ENCODE measurements at places on chromosomes 4 and X. TPM values are rescaled to one million over a fixed set of nuclear protein-coding genes. Genes with fewer than 3 reads are reported as not detected.
A peak's percentile ranks its signal among the peaks of the same experiment; 100 is the strongest.

DNA sequence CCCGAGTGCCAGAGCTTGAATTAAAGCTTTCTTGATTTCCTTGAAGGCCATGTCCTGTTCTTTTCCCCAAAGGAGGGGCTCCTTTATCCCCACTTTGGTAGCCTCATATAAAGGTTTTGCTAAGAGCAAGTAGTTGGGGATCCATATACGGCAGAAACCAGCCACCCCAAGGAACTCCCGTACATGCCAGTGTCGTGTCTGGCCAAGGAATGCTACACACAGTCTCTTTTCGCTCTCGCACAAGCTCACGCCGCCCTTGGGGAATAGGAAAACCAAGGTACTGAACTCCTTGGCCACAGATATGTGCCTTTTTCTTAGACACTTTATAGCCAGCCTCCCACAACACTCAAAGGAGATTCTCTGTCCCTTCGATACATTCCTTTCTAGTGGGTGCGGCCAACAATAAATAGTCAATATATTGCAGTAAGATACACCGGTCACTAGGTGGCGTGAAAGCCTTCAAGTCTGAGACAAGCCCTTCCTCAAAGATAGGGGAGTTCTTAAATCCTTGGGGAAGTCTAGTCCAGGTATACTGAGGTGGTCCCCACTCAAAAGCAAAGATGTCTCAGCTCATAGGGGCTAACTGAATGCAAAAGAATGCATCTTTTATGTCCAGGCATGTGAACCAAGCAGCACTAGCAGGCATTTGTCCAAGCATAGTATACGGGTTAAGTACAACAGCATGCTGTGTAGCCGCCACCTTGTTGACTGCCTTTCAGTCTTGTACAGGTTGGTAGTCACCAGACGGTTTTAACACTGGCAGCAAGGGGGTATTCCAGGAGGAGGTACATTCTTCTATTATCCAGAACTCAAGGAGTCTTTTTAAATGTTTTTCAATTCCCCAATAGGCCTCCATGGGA, 57.8 kb upstream of the XAGE1B start:
- peak; percentile 71 for DNase-seq

DNA sequence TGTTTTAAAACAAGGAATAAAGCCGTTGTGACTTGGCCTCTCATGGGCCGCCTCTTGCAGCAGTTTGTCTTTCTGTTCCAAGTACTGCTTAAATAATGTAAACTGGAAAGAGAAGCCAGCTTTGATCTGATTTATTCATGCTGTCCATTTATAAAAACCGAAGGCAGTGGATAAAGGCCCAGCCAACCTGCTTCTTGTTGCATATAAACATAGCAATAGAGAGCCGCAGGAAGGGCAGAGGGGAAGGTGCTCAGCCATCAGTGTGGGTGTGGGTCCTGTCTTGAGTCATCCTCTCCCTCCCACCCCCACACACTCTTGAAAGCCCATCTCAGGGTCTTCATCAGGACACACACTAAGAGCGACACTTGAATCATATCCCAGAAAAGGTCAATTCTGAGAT, 187.9 kb upstream of the FAM9B start:
- DNase-seq = no peak

Gene MAGEB10
- total RNA-seq = not detected

GRCh38 chr4:54645830-54646229, 11.9 kb upstream of the KIT start:
- no peak for DNase-seq

Gene NRK
- total RNA-seq = 9.1 TPM

DNA sequence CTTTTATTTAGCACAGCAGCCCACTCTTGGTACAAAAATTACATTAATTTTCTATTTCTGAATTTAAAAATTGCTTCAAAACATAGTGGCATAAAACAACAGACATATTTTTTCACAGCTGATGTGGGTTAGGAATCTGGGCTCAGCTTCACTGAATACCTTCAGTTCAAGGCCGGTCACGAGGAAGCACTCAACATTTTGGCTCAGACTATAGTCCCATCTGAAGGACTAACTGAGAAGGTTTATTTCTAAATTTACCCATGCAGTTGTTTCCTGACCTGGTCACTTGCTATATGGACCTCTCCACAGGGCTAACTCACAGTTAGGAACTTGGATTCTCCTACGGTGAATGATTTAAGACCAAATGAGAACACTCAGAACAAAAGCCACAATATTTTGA, 1230.2 kb upstream of the ADGRL3 start:
- DNase-seq = no peak

Gene FAT1
- 156 TPM for total RNA-seq

Gene DCK
- total RNA-seq = 18.4 TPM

GRCh38 chrX:110114260-110114776, 111.4 kb downstream of the TMEM164 start:
- DNase-seq = no peak

DNA sequence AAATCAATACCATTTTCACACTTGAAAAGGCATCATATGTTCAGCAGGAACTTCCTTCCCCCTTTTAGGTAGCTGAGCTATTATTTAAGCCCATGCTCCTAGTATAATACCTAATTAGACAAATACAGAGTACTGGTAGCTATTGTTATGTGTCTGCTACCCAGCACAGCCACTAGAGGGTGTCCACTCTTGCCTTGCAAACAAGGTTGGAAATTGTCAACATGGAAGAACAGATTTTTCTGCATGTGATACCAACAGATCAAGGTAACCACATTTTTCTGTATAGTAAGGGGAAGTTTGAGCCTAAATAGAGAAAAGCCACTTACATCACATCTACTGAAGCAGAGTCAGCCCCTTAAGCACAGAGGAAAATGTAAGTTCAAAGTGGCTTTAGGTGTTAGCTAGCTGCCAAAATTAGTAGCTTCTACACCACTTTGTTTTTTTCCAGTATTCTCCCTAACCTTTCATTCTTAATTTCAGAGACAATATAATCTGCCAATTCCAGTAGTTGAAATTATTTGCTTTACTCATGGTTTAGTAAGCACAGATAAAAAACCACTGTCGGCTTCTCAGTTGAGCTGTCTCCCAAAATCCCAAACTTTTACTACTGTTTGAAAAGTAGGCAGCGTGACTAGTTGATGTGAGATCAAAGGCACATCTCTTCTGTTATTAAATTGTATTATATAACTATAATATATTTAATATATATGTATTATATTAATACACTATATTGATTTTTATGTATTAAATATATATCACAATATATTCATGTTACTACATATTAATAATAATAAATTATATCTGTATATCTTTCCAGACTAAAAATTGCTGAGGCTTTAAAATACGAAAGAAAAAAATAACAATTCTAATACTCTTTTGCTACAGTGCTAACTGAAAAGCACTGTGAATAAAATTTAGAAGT, 38.2 kb downstream of the EDNRA start:
- peak; percentile 77 for DNase-seq

DNA sequence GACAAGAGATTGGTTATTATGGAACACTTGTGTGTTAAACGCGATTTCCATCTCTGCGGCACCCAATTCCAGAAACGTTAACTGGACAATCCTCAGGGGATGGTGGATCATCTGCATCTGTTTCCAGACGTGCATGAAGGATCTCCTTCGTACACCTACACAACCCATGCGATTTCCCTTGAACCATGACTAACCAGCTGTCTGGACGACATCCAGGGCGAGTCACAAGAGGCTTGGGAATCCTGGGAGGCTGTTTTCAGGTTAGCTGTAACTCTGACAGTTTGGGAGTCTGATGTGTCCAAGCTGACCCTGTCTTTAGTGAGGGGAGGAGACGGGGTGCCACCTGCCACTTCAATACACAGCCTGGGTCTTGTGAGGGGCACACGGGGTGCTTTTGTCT, 84.5 kb downstream of the GATB start:
- DNase-seq = no peak

GRCh38 chrX:75623535-75623934, 100.7 kb upstream of the ZDHHC15 start:
- DNase-seq = peak; percentile 8

- DNase-seq = peak; percentile 80
These were observed 39.9 kb downstream of the FAM149A start for GRCh38 chr4:186144198-186144945.

- no peak for DNase-seq
These were observed 133.1 kb downstream of the ARAP2 start for GRCh38 chr4:36111172-36111571.

- DNase-seq = no peak
These were observed 1798.9 kb downstream of the PCDH7 start for GRCh38 chr4:32519060-32519459.

DNA sequence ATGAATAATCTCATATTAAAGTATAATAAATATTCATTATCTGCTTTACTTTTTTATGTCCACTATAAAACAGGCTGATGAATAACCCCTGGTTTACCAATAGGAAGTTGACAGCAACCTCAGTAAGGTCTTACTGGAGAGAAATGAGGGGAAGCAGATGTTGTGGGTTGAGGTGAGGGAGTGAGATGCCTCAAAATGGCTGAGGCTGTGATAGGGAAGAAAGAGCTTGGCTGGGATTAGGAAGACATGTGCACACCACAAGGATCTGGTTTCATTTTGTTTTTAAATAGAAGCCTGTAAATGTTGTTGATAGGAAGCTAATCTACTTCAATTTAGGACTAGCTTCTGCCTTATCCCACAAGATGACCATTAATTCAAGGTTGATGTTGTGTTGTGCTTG, 14.4 kb upstream of the CYBB start:
- DNase-seq = no peak

Gene CORIN
- 0.64 TPM for total RNA-seq

Gene IL21
- total RNA-seq = not detected

GRCh38 chrX:16946361-16946964, at the start of gene REPS2:
Gene REPS2, plus strand, starts transcription at chrX:16946658. Its CDS starts 204 bp downstream, at chrX:16946862.
- peak; percentile 95 for DNase-seq

DNA sequence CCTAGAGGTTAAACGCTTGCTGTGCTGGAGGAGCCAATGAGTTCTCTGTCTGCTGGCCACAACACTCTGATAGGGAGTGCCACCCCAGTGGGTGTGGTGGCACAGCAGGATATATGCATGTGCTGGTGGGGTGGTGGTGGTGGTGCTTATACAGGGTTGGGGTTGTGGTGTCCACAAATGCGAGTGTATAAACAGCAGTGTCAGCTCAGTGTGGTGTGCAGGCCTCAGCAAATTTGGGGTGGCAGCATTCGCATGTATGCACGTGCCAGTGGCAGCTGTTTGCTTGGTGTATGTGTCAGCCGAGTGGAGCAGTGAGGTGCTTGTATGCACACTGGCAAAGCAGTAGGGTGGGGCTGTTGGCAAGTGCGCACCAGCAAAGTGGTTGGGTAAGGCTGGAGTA, 157.4 kb downstream of the FAM47A start:
- DNase-seq = no peak

DNA sequence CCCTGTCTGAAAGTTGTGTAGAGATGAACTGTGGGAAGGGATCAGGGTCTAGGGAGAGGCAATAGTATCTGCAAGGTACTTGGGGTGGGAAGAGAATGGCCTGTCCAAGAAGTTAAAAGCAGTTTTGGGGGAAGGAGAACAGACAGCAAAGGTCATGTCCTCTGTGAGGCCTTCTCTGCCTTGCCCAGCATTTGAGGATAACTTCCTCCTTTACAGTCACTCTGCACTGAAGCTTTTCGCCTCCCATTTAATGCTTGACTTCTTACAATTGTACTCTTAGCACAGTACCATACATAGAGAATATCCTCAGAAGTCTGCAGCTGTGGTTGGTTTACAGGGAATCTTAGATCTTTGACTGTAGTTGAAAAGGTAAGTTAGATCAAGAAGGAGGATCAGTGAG, 121.8 kb upstream of the AP1S2 start:
- DNase-seq = no peak

DNA sequence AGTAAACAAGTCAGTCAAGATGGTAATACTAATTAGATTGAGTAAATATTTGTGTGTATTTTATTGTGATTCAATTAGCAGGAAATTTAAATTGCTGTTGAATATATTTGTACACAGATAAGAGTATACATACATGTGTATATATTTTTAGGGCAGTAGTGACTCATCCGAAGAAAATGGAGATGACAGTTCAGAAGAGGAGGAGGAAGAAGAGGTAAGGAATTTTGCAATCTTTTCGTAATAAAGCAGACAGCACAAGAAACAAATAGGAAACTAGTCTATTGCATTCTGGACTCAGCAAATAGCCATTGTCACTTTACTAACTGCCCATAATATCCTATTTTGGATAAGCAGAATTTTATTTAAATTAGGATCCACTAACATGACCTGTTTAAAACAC, 6.6 kb downstream of the IBSP start:
- DNase-seq = no peak

DNA sequence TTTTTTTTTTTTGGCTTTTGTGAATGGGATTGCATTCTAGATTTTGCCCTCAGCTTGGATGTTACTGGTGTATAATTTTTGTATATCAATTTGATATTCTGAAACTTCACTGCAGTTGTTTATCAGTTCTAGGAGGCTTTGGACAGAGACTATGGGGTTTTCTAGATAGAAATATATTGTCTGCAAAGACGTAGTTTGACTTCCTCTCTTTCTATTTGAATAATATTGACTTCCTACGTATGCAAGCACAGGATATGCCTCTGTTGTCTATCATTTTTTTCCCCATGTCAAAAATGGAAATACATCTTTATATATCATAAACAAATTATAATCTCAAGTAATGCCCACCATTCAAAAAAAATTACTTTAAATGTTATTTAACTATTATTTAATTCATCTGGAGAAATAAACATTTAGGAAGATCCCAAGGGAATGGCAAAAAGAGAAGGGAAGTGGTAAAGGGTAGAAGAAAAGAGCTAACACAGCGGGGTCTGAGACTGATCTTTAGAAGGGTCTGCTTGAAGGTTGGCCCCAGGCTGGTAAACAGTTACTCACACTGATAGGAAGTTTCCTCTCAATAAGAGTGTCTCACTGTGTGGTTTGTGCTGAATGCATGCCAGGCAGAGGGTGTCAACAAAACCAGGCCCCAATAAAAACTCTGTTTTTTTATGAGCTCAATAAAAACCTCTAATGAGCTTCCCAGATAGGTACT, 35.7 kb downstream of the ZNF518B start:
- DNase-seq = no peak

- no peak for DNase-seq
These were observed 5.1 kb downstream of the CTSO start for GRCh38 chr4:155948541-155948940.
